NCI-H1092 (cell line): ENCODE measurements at places on chromosomes 12 and 14.

GRCh38 chr12:132159555-132160003, 15.3 kb downstream of the NOC4L start:
- no peak for DNase-seq

DNA sequence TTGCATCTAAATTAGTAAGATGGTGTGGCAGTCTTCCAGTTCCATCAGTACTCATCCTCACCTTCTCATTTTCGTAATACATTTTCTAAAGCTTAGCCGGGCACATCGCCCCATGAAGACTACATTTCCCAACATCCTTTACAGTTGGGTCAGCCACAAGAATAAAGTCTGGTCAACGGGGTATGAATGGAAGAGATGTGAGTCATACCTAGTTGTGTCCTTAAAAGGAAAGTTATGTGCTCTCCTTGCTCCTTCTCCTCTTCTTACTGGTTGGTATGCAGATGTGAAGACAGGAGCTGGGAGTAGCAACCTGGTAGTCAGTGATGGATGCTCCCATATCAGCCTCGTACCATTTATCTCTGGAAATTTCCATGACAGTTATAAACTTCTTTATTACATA, 35.9 kb upstream of the EGLN3 start:
- no peak for DNase-seq

GRCh38 chr12:8566525-8566924, 25.8 kb upstream of the CLEC4E start:
- DNase-seq: no peak

DNA sequence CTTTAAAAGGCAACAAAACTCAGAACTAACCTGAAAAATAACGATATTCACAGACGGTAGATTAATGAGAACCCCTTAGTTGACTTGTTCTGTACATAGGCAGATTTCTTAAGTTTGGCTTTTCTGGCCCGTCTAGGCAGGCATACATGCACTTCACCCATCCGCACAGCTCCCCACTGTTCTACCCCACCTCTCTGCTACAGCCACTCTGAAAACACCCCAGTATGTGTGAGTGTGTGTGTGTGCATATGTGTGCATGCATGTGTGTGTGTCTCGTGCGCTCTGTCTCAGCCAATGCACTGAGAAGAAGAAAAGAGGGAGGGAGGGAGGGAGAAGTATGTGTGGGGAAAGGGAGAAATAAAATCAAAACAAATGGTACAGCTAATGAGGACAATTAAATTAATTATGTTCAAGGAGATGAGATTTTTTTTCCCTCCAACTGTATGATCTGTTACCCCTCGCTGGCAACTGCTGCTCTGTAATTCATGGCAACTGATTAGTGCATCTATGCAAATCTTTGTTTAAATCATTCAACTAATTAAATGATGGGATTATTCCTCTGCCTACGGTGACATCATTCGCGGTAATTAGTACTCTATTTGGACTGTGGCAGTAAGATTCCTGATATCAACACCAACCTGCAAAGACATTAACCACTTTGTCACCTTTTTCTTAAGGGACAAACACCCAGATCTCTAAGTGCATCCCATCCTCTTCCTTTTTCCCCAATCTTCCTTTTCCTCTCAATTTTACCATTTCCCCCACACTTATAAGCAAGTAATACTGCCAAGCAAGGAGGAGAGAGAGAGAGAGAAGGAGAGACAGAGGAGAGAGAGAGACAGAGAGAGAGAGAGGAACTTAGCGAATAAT, 2.2 kb upstream of the LMO3 start:
- DNase-seq: no peak
